Fibroblast of mammary gland (primary cell): ENCODE measurements at places on chromosomes 16 and 17.

- no peak for DNase-seq
Observed at GRCh38 chr17:45672301-45672700, 111.8 kb upstream of the CRHR1 start.

DNA sequence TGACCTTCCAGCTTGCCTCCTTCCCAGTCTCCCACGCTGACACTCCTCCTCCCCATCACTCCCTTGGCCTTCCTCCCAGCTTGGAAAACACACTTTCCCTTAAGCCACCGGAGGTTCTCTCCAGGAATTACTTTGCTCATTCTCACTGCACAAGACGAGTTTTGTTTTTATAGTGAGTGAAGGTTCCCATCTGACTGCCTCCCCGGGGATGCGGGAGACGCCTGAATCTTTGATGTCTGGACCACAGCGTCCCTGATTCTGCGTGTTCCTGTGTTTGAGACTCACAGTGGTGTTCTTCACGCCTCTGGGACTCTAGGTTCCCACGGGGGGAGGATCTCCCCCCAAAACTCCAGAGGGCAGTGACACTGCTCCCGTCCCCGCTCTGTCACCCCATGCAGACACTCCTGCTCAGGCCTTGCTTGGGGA is 2.0 kb downstream of the DNAI2 start:
- peak; percentile 64 for DNase-seq

DNA sequence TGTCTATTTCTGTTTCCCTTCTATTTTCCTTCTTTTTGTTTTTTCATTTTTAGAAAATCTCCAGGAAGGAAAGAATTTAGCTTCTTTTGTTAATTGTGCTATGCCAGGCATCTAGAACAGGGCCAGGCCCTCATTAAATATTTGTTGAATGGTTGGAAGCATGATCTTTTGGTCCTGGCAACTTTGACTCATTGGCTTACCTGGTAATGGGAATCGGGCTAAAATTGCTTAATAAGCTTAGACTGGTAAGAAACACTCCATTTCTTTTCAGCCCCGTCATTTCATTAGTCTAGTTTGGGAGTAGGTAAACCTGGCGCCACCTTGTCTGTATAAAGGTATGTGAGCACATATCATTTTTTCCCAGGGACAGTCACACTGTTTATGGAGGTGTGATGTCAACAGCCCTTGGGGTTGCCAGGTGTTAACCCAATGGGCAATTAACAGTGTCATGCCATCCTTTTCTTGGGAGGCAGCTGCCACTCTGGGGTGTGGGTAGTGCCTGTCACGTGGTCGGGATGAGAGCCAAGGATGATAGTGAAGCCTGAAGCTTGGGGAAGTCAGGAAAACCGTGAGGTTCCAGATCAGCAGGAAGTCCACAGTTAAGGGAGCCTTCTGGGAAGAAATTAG is 9.5 kb upstream of the NDEL1 start:
- no peak for DNase-seq

GRCh38 chr17:63834431-63835166 is 7.1 kb upstream of the FTSJ3 start:
- DNase-seq: peak; percentile 87

- peak; percentile 61 for DNase-seq
Observed at GRCh38 chr16:88754912-88755744, 29.9 kb downstream of the PIEZO1 start.
